ENCODE measurements at places on chromosomes 16 and 17.
A peak's percentile ranks its signal among the peaks of the same experiment; 100 is the strongest.

- no peak for DNase-seq
Observed at GRCh38 chr17:2151358-2152033, 96.6 kb downstream of the HIC1 start.

DNA sequence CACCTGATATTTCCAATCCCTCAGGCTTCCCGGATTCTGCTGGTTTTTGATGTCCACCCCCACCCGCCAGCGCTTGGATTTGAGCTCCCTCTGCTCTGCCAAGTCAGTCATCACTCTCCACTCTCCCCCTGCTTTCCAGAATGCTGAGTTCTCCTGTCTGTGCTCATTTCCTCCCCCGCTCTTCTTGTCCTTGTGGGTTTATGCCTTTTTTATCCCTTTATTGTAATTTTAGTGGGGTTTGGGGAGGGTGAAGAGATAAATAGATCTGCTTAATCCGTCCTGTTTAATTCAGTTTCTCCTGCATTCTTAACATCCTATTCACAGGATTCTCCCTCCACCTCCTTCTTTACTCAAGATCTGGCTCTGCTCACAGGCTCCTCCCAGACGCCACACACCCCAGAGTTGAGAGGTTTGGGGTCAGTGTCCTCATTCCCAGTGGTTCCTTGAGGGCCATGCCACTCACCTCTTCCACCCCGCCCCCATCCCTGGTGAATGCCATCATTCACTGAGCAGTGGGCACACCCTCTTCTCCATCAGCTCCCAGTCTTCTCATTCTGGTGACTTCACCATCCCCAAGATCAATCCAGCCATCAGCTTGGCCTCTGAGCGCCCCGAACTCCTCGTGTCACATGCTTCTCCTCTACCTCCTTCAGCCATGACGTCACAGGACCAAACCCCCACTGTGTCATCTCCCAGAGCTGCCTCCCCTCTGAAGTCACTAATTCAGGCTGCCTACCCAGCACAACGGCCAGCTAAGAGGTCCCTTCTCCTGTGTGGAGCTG is 15.1 kb upstream of the GUCY2D start:
- DNase-seq: no peak

GRCh38 chr17:47872019-47872650 is 21.2 kb upstream of the SP6 start:
- no peak for DNase-seq

DNA sequence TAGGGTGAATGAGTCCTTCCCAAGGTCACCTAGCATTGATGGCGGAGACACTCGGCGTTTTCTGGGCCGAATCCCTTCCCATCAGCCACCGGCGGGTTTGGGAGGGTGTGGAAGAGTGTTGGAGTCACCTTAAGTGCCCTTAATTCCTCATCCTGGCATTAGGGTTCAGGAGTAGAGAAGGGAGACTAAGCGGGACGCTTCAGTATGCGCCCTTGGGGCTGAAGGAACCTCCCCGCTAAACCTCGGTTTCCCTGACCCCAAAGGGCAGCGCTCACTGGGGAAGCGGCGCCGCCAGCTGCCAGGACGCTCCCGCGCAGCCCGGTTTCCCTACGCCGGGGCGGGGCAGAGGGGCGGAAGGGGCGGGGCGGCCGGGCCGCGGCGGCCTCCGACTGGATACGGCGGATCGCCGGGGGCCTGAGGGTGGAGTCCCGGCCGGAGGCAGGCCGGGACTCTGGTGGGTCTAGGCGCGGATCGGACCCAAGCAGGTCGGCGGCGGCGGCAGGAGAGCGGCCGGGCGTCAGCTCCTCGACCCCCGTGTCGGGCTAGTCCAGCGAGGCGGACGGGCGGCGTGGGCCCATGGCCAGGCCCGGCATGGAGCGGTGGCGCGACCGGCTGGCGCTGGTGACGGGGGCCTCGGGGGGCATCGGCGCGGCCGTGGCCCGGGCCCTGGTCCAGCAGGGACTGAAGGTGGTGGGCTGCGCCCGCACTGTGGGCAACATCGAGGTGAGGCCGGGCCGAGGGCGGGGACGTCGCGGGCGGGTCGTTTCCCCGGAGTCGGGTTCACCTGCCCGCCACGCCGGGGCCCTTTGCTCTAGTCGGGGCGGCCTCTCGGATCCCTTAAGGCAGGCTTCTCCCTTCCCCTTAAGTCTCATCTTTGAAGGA is at the start of gene DHRS11:
TSS of gene DHRS11 (plus strand) at position 446 of the 882 bp plus-strand sequence. CDS start at position 577, 131 bp downstream.
- peak; percentile 70 for DNase-seq

DNA sequence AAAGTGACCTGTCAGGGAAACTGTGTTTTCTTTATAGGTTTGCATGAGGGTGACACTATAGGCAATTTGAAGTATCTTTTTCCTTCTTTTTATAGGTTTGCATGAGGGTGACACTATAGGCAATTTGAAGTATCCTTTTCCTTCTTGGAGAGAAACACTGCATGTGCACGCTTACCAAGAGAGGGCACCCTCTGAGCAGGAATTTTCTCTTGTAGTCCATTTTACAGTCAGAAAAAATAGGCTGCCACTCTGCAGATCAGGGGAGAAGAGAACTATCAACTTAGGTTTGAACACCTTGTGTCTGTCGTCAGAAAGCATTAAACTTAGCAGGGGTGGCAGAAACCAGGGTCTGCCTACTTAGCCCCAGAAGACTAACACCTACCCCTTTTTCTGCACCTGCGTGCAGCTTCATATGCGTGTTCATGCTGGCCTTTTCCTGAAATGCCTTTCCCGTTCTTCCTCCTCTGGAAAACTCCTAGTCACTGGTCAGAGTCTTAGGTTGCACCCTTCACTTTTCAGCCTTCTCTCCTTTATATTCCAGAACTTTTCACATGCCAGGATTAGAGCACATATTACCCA is 16.4 kb upstream of the SMIM36 start:
- peak; percentile 62 for DNase-seq

All from fibroblast of gingiva (primary cell).